AG08395 (cell line): ENCODE measurements at places on chromosomes 16 and 17.

- DNase-seq = no peak
Observed at GRCh38 chr17:48994549-48995303, 2.5 kb upstream of the IGF2BP1 start.

- no peak for DNase-seq
Observed at GRCh38 chr17:16968786-16969185, 3.1 kb downstream of the TNFRSF13B start.

DNA sequence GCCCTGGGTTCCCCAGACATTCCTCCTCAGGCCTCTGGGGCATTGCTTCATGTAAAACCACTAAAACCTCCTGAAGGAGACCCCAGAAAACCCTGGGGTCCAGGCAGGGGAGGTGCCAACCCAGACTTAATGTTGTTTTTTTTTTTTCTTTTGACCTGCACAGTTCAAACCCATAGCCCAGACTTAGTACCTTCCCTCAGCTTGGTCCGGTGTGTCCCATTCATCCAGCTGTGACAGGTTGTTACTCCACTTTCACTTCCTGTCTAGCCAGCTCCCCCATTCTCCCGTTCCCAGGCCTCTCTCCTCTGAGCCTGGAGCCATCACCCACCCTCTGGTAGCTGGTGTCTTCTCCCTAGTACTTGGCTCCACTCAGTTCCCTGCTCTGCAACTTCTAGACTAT, 4.8 kb downstream of the CDR2L start:
- no peak for DNase-seq

DNA sequence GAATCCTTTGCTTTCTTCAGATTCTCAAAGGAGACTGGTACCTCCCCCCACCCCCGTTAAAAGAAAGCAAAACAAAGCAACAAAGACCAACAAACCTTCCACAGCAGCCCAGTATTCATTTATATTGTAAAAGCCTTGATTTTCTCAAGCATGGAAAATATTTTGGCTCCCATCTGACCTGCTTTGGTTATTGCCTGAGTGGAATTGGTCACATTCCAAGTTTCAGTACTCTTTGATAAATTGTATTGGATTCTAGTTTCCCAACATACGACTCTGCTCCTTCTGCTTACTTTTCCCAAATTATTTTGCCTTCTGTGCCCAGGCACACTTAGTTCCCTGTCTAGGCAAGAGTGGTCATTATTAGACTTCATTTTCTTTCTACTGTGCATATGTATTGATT, 1.3 kb downstream of the ABCC11 start:
- DNase-seq = peak; percentile 12

DNA sequence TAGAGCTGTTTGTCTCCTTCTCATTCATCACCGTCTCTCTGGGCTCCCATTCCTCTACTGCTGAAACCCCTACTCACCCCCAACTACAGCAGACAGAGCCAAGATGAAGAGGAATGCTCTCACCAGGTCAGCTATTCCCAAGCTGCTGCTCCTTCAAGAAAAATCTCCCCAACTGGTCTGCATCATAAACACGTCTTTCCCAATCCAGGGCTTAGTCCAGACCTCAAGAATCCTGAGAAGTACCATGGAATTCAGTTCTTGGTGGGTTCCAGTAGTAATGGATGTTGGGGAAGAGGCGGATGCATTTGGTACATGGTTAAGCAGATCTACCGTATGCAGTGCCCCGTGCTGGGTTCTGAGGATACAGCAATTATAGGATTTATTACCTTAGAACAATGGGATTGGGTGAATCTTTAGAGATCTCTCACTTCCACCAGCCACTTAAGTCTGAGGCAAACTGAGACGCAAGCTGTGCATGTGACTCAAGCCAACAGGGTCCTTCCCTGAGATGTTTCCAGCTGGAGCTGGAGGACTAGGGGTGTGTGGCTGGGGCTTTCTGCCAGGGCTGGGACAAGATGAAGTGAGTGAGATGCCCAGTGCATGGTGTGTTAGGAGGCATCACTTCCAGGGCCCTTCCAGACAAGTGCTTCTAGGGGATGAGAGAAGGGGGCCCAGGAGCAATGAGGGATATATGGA, 232.7 kb upstream of the CDH5 start:
- no peak for DNase-seq

DNA sequence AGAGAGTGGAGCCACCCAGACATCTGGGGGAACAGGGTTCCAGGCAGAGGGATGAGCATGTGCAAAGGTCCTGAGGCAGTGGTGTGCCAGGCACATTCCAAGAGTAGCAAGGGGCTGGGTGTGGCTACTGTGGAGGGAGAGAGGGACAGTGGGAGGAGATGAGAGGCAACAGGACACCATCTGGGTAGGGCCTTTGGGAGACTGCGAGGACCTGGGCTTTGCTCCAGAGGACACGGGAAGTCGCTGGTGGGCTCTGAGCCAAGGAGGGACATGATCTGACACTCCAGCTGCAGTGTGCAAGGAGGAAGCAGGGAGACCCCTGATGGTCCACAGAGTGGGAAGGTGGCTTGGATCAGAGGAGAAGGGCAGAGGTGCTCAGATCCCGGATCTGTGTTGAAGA, 56.7 kb upstream of the MED9 start:
- DNase-seq = no peak

DNA sequence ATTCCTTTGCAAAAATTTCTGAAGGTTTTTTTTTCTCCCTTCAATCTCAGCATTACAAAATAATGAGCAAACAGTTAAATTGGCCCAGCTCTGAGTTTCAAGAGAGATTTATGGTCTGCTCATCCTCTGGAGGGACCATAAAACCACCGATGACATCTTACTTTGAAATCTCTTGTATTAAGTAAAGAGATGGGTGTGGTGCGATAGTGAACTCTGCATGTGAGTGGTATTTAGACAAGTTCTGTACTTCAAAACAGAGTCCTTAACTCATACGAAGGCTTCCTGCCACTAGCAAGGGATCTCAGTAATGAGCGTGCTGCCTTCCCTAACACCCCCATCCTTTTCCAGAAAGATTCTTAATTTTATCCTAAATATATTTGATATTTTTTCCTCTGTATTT, 2.1 kb downstream of the FAM20A start:
- DNase-seq = peak; percentile 74

- no peak for DNase-seq
Observed at GRCh38 chr16:54006693-54007092, 279.9 kb downstream of the IRX3 start.

DNA sequence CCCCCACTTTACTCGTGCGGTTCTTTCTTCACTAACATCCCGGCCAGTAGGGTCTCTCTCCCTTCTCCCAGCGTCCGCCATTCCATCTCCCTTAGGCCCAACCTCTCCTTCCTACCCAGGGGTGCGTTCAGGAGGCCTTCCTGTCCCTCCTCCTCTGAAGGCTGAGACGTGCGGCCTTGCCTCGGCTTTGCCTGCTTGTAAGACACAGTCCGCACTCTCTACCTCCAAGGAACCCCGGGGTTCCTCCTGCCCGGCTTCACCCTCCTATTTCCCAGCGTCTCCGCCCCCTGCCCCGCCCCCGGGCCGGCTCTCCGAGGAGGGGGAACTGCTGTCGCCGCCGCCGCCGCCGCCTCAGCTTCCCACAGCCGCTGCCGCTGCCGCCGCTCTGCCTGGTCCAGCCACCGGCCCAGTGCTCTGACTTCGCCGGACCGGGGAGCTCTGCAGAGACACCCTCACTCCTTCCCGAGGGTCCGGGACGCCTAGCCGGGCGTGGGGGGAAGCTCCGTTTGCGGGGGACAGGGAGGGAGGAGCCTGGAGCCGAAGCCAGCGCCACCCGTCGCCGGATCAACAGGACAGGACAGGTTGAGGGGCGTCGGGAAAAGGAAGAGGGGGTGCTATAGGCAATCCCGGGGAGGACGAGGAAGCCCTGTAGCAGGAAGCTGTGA, 1.2 kb upstream of the FGF11 start:
- DNase-seq = no peak

- no peak for DNase-seq
Observed at GRCh38 chr16:88285514-88285822, 97.3 kb upstream of the ZNF469 start.

GRCh38 chr17:83150369-83151055, 71.1 kb downstream of the METRNL start:
- DNase-seq = no peak

DNA sequence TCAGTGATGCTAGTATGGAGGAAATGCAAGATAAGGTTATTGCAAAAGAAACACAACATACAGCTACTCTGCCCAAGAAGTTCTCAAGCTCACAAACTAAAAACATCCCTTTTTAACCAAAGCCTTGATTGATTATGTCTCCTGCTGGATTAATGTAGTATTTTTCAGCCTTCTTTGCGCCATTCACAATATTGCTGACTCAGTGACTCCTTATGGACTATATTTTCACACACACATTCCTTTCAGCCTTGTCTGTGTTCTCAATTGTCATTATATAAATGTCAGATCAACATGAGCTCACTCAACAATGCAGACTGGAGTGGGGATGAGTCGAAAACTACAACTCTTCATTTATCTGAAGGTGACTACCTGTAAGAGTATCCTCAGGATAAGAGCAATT, 579.3 kb upstream of the CDH8 start:
- no peak for DNase-seq

DNA sequence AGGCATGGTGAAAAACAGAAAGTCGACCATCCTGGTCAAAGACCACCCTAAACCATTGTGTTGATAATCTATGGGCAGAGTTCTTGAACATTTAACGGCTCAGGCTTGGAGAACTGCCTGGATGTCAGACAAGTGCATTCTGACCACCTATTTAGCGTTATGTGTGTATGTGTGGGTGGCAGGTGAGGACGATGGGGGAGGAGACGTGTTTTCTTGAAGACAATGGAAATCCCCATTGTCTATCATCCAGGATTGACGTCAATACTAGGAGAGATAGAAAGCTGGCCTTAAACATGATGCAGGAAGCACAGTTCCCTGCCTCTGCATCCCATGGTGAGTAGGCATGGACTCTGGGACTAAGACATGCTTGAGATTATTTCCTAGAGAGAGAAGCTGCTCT, 157.4 kb upstream of the MAF start:
- no peak for DNase-seq

GRCh38 chr16:15996432-15997109, 47.2 kb downstream of the ABCC1 start:
- peak; percentile 82 for DNase-seq

GRCh38 chr16:25299792-25300590, 42.3 kb upstream of the ZKSCAN2 start:
- no peak for DNase-seq

DNA sequence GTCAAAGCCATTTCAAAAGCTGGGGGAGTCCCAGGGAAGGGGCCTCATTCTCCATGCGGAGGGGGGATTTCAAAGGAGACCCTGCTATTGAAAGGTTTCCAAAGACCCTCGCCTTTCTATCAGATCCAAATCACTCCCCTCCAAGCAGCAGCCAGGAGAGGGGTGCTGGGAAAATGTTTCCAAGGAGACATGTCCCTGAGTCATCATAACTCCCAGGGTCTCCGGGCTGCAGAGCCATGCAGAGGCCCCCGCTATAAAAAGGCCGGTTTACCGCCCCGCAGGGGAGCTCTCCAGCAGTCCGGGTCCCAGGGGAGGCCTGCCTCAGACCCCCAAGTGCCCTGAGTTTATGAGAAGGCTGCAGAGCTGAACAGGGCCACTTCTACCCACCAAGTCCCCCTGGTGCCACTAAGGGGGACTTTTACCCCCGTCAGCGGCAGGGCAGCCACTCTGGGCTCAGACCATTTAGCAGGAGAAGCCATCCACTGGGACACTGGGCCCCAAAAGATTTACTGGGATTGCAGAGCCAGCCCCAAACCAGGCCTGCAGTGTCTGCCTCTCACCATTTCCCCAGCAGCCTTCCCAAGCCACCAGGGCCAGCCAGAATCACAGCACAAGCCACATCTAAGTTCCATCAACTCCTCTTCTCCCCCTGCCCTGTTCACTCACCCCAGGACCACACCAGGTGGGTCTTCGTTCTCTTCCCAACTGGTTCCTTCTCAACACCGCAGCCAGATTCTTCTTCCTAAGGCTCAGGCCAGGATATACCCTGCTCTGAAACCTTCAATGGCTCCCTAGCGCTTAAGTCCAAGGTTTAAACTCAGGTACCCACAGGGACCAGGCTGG, 234.4 kb downstream of the ZNF423 start:
- no peak for DNase-seq

DNA sequence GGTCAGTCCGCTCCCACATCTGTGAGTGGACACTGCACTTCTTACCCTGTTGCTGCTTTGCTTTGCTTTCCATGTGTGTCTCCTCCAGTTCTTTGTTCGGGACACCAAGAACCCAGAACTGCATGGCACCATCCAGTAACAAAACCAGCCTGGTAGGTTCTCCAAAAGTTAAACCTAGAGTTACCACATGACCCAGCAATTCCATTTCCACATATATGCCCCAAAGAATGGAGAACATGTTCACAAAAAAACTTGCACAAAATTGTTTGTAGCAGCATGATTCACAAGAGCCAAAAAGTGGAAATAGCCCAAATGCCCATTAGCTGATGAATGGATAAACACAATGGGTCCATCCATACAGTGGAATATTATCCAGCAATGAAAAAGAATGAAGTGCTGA, 10.3 kb upstream of the CCL22 start:
- DNase-seq = no peak

DNA sequence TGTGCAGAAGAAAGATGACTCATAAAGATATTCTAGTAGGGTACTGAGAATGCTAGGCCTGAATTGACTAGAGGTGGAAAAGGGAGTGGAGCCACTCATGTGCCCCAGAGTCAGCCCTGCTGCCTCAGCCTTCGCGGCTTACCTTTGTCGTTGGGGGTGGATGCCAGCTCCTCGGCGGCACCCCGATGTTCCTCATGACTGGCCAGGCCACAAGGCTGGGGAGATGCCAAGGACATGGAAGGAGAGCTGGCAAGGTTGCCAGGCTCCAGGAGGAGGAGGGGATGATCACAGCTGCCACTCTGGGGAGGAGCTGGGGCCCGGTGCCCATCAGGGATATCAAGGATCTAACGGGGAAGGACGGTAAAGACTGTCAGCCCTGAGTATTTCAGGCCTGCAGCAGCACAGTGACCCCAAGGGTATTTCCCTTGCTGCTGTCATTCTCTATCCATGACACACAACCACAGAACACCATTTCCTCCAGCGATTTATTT, 9.7 kb upstream of the SLC35B1 start:
- no peak for DNase-seq

DNA sequence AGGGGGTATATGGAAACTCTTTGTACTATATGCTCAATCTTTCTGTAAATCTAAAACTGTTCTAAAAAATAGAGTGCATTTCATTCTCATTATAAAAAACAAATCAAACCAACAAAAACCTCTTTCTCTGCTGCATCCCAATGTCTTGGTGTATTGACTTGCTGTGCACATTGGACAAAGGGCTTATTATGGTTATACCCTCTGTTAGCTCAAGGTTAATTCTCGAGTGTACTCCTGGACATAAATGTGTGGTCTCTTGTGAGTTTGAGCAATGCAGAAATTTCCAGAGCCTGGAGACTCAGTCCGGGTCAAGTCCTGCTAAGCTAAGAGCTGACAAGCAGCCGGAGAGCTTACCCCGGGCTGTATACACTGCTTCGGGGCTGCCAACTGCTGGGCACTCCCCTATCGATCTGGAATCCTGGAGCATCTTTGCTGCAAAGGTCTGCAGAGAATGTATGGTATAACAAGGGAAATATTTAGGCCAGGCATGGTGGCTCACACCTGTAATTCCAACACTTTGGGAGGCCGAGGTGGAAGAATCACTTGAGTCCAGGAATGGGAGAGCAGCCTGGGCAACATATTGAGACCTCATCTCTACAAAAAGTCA, 66.2 kb upstream of the BRD7 start:
- no peak for DNase-seq

- DNase-seq = no peak
Observed at GRCh38 chr17:61723183-61723582, 132.2 kb upstream of the NACA2 start.

- no peak for DNase-seq
Observed at GRCh38 chr17:12918142-12918541, 99.7 kb downstream of the ELAC2 start.
